Stimulated activated CD4-positive, alpha-beta T cell treated with anti-CD3 and anti-CD28 coated beads, Interleukin-4, amount 100 ng/mL, for 48 hours (primary cell): ENCODE measurements at places on chromosomes 7 and 10.

GRCh38 chr10:128686630-128687278 is 560.5 kb upstream of the MKI67 start:
- DNase-seq, result no peak

GRCh38 chr7:38396852-38397251 is 123.4 kb upstream of the TARP start:
- no peak for DNase-seq

- DNase-seq, result no peak
Measured at GRCh38 chr10:110492069-110492822, 5.5 kb upstream of the DUSP5 start.

DNA sequence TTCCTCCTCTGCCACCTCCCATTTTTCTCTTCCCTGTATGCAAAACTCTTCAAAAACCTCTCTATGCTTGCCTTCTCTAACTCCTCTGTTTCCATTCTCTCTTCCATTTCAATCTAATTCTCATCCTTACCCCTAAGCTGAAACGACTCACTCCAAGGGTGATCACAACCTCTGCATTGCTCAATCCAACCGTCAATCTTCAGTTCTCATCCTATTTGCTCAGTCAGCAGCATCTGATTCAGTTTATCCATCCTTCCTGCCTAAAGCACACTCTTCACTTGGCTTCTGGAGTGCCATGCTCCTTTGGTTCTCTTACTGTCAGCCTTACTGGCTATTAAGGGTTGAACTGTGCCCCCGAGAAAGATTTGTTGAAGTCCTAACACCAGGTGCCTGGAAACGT is 163.5 kb upstream of the NEBL start:
- no peak for DNase-seq

- no peak for DNase-seq
Measured at GRCh38 chr10:13971601-13972475, 358.9 kb downstream of the FRMD4A start.

DNA sequence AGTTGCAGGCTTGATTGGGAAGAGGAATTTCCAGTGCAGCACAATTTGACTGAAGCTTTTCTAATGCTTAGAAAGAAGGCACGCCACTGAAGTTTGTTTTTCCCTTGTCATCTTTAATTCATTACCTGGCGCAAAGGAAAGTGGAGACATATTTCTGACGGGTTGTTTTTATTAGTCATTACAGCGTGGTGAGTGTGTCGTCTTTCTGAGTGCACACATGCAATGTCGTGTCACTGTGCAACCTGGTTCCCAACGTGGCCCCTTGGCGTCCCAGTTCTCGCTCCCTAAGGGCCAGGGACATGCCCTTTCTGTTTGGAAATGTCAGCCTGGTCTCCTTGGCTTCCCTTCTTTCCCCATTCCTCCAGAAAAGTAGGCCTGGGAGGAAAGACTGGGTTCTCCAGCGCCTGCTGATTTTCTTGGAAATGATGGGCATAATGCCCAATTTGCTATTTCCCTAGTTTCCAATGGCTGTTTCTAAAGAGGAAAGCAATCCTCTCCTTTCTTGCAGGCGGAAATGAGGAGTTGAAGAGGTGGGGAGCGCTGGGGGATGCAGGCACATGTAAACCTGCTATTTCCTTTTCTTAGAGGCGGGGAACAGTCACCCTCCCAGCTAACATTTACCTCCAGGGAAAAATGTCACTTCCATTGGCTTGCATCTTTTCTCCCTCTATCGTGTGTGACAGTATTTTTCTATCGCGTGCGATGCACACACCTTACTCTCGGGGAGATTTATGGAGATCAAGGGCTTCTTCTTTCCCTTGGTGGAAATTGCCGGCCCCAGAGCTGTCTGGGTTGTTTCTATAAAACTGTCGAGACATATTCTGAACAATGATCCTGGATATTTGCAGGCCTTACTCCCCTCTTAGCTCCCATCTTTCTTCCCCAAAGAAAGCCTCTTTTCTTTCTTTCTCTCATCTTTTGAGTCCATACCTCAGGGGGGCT is 249.8 kb downstream of the ARHGAP12 start:
- no peak for DNase-seq

GRCh38 chr10:31768467-31768866 is 160.2 kb downstream of the ARHGAP12 start:
- no peak for DNase-seq

- no peak for DNase-seq
Measured at GRCh38 chr7:92313055-92313454, 67.3 kb downstream of the ANKIB1 start.

- DNase-seq, result no peak
Measured at GRCh38 chr10:19811540-19811939, 4.7 kb upstream of the PLXDC2 start.

DNA sequence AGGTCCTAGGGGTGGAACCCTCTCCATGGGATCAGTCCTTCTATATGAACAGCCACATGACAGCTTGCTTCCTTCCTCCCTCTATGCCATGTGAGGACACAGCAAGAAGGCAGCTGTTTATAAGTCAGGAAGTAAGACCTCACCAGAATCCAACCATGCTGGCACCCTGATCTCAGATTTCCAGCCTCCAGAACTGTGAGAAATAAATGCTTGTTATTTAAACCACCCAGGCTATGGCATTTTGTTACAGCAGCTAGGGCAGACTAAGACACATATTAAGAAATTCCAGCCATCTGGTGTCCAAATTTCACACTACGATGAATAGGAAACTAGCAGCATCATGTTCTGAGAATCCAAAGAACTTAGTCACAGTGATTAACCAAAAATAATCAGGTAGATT is 140.1 kb downstream of the ZFAND4 start:
- DNase-seq, result no peak

DNA sequence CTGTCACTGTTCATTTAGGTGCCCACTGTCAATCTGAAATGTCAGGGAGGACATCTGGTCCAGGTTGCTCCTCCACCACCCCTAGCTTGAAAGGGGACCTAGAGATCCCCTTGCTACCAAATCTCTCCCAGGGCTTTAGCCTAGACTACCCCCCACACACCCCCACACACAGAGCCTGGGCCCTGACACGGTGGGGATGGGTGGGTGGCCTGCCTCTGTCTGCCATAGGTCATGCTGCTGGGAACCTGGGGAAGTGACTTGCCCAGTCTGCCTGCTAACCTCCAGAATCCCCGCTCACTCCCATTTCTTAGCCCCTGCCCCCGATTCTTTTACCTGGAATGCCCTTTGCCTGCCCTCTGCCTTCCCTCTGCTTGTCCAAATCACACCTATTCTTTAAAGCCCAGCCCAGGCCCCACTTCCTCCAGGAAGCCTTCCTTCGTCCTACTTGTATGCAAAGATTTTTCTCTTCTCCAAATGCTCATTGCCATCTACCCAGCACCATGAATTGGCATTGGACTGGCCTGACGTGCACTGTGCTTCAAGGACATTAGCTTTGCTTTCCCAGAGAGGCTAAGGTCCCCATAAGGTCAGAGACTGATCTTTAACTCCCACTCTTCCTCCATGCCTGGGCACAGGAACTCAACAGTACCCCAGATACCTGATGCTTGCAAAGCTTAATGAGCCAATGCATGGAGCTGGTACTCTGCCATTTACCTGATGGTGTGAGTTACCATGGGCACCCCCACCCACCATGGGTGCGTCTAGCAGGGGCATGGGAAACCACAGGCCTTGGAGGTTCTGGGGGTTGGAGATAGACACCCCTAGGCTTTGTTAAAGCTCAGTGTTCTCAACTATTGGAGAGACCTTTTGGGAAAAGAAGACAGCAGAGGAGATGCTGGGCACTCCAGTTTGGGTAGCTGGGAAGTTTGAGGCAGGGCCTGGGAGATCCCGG is 2.0 kb upstream of the SMARCD3 start:
- DNase-seq, result no peak
